Testis (tissue), 5 donors: ENCODE measurements at places on chromosomes 4 and X.

- no peak for DNase-seq
Observed at GRCh38 chrX:47664737-47665136, 5.8 kb upstream of the UXT start.

DNA sequence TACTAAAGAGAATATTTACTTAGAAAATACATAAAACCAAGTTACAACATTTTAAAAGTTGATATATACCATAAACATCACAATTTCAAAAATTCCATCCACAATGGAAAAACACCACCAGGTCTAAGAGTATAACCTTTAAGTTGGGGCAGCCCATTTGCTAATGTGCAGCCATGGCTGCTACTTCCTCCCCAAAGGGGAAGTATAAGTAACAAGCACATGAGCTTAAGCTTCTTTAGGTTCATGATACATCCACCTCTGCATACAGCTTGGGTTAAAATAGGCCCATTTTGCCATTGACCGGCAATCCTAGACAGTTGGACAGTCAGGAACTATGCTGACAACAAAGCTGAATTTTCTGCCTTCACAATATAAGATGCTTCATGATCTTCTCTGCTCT, 16.6 kb upstream of the GASK1B start:
- DNase-seq = no peak

- DNase-seq = no peak
Observed at GRCh38 chr4:98298022-98298421, 36.8 kb downstream of the RAP1GDS1 start.

GRCh38 chrX:139297638-139298037, 232.9 kb upstream of the F9 start:
- DNase-seq = no peak

GRCh38 chr4:186297013-186297645, 31.1 kb downstream of the F11 start:
- DNase-seq = no peak

DNA sequence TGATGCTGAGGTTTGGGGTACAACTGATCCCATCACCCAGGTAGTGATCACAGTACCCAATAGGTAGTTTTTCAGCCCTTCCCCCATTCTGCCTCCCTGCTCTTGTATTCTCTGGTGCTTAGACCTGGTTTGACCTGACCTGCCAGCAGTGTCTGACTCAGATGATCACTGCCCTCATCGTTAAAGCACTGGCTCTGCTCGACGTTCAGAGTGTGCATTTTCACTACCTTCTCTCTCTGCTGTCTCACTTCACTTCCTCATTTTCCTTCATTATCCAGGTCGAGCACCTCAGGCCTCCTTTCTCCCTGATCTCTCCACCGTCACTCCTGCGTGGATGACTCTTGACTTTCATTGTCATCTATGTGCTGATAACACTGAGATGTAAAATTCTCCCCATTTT, 83.6 kb downstream of the PARM1 start:
- DNase-seq = no peak
